Cortex of kidney (tissue), 1 donor: ENCODE measurements at places on chromosomes 3 and 15.

DNA sequence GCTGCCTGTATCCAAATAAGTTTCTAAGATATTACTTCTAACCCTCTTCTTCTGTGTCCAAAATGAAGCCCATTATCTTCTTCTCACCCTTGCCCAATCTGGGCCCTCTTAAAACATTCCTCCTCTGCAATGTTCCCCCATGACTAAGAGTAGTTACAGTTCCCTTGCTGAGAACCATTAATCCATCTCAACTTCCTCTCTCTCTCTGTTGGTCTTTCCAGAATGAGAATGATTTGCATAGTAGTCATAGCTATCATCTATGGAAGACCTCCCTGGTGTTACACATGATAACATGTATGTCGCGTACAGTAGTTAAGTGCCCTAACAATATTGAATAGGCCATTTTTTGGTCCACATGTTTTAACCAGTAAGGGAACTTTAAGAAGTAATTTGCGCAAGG, 177.9 kb downstream of the ANXA2 start:
- no peak for DNase-seq

DNA sequence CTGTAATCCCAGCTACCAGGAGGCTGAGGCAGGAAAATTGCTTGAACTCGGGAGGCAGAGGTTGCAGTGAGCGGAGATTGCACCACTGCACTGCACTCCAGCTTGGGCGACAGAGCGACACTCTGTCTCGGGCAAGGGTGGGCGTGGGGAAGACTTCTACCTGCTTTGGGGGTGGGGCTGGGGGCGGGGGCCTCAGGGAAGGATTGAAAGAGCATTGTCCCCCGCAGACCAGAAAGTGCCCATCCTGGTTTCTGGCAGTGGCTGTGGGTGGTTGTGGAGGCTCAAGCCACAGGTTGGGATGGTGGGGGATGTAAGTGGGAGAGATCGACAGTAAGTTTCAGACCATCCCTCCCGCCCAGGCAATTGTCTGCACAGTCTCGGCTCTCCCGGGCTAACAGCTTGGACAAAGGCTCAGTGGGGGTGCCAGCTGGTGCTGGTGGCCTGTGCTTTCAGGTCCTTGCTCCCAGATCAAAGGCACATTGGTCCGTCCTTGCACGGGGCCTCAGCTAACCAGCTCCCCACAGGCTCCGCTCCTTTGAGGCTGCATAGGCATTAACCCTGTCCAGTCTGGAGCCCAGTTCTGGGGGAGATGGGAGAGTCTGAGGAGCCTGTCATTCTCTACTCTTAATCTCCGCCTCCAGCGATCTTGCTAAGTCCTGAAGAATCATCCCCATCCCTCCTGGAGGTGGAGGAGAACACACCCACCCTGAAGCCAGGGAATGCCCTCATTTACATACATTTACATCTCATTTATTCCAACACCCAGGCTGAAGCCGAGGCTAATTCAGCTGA, 8.6 kb downstream of the SCN5A start:
- no peak for DNase-seq

DNA sequence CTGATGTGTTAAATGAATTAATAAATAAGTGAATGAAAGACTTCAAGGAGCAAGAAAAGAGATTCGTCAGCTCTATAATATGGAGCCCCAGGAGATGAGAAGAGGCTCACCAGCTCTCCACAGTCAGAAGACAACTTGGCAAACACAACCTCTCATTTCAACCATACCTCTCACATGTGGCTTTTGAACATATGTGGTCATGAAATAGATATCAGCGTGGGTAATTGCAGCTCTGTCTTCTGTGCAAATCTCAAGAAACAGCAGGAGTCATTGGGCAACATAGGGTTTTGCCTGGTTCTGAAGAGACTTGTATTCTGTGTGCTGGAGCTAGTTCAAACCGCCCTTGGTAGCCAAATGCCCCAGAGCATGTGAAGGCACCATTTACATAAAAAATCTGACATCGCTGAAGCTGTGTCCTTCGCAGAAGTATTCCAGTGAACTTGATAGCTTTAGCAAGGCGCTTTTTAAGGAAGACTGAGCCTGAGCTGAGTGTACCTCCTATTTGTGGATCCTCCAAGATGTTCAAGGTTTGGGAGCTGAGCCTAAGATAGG, 8.4 kb downstream of the CX3CR1 start:
- no peak for DNase-seq

- no peak for DNase-seq
These were observed 64.0 kb upstream of the XXYLT1 start for GRCh38 chr3:195334967-195335366.

DNA sequence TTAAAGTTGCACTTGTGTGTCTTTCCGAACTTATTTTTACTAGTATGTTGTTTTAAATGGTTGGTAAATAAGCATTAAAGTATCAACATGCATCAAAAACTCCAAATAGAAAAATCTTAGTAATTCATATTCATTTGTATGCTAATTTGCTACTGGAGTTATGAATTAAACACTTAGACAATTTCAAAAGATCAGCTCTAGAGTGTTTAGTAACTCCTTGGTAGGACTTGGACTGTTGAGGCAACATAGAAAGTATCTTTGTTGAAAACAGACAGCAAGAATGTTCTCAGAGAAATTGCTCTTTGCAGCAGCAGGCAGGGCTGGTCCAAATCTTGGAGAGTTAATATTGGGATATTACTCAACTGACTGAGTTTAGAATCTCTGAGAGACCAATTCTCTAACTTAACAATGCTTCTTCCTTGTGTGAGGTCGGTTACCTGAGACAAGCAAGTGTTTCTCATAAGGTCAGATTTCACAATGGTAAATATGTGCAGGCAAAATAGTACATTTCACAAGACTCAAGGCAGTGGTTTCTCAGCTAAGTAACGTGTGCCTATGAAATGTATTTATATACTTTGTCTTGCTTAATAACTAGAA, 147.8 kb upstream of the IL12A start:
- DNase-seq, result no peak

DNA sequence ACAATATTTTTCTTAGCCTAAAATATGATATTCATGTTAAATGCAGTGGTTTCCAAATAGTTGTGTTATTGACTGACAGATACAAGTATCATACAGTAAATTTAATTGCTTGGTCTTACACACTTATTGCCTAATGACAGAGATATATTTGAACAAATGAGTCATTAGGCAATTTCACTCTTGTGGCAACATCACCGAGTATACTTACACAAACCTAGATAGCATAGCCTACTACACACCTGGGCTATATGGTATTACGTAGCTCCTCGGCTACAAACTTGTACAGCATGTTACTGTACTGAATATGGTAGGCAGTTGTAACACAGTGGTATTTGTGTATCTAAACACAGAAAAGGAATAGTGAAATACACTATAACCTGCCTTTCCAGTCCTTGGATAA, 50.3 kb downstream of the SERPINI1 start:
- DNase-seq, result no peak

- DNase-seq, result no peak
These were observed 37.8 kb downstream of the EIF3J start for GRCh38 chr15:44574734-44575133.

- DNase-seq, result no peak
These were observed 11.0 kb upstream of the FBLN2 start for GRCh38 chr3:13537909-13538296.

GRCh38 chr15:37793851-37794250, 140.6 kb upstream of the TMCO5A start:
- no peak for DNase-seq

DNA sequence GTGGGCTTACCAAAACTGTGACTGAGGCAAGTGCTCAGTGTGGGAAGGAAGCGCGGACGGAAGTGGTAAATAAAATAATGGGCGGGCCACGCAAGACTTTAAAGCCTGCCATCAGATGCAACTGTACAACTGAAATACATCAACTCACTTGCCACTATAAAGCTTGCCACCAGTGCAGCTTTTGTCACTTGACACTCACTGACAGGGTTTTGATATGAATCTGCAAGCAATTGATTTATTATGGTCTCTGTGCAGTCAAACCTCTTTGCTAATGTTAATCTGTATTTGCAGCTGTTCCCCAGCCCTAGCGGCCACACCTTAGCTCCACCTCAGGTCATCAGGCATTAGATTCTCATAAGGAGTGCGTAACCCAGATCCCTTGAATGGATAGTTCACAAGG, 2.3 kb upstream of the GFM1 start:
- DNase-seq, result no peak

- DNase-seq, result no peak
These were observed 386.6 kb upstream of the WNT5A start for GRCh38 chr3:55873523-55874254.

DNA sequence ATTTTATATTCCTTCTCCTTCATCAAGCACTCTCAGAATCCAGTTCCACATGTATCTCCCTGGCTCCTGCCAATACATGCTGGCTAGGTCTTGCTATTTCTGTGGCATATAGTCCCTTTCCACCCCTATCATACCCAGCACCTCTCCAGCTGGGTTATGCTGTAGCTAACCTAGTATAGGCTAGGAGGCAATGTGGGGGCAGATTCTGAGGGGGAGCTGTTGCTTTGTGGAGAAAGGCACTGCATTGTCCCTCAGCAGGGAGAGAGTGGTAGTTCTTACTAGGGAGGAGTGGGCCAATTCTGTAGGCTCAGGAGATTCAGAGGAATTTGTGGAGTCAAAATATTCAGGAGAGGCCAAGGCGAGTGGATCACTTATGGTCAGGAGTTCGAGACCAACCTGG, 39.4 kb upstream of the UBL7 start:
- DNase-seq, result no peak

GRCh38 chr3:168475704-168476103, 380.0 kb upstream of the GOLIM4 start:
- DNase-seq, result no peak

DNA sequence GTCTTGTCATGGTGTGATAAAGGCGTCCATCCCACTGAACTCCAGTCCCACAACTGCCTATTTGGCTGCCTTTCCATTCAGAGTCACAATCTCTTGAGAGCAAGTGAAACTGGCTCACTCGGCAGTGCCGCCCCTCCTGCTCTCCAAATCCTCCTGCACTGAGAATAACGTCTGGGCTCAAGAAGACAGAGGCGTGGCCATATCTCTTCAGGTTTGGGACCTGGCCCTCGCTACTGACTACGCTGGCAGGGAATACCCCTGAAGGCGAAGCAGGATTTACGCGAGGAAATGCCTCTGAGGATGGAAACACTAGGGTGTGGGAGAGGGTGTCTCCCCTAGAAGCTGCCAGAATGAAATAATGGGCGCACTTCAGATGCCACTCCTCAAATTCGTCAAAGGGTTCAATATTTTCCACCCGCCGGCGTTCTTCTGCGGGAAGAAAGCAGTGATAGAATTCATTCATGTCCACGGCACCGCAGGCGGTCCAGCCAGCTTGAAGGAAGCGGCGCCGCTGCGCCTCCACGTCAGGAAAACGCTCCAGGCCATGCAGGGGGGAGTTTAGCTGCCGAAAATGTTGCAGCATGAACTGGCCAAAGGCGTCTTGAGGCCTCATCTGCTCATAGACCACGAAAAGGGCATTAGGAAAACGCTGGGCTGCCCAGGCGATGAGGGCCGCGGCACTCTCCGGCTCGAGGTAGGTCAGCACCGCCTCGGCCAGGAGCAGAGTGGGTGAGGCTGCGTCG, 985 bp downstream of the LCMT2 start:
- DNase-seq, result no peak

DNA sequence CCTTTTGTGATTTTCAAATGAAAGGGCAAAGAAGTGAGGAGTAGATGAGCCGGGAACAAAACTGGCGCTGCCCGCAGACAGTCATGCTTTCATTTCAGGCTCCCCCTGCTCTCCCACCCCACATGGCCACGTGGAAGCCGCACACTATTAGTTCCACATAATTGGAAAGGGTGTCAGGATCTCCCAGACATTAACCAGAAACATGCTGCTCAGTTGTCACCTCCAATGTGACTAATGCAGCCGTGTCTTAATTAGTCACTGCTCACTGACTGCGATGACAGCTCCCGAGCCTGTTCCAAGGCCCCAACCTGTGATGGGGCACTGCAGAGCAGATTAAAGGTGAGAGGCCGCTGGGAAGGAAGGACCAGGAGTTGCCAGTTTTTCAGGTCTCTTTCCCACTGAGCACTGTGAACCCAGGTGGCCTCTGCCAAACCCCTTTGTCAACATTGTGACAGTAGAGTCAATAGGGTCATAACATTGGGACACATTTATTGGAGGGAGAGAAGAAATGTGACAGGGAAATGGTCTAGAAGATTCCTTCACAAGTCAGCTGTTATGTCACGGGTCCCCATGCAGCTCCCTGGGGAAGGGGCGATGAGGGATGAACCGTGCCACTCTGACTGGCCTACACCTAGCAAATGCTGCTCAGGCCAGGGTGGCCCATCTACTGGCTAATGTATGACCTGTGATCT, 38.6 kb upstream of the SFMBT1 start:
- DNase-seq, result no peak

DNA sequence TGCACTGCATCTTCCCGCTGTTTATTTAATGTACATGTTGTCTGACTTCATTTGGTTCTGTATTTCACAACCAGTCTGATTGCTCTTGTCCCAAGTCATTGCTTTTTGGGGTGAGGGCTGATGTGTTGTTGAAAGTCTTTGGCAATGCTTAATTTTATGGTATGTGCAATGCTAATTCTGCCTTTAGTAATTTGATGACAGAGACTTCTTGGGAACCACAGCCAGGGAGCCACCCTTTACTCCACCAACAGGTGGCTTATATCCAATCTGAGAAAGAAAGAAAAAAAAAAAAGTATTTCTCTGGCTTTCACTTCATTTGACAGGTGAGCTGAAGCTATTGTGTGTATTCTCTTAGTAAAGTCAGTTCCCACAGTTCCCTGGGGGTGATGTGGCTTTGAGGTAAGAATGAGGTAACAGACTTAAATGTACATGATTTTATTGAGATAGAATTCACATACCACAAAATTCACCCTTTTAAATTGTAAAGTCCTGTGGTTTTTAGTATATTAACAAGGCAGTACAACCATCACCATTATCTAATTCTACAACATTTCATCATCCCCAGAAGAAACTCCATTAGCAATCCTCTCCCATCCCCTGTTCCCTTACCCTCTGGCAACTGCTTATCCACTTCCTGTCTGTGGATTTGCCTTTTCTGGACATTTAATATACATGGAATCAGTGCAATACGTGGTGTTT, 97.3 kb downstream of the SLCO3A1 start:
- DNase-seq, result no peak

DNA sequence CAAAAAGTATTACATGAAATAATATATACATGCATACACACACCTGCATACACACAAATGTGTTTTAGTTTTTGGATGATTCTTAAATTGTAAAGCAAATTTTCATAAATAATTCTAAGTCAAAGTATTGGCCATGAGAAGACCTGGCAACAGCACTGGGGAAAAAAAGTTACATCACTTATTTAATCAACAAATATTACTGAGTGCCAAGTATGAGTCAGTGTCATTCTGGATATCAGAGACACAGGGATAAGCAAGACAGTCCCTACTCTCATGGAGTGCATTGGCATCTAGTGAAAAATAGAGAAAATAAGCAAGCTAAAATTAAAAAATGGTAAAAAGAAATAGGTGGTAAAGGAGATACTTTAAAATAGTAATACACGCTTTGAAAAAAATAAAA, 29.4 kb upstream of the GUCA1C start:
- no peak for DNase-seq

GRCh38 chr3:142914286-142914811, 25.5 kb upstream of the PCOLCE2 start:
- DNase-seq, result no peak

- DNase-seq, result no peak
These were observed 6.8 kb downstream of the IP6K1 start for GRCh38 chr3:49779358-49780079.
